ENCODE measurements at places on chromosomes 7 and 10. TPM values are rescaled to one million over a fixed set of nuclear protein-coding genes. Genes with fewer than 3 reads are reported as not detected.

SEMA4G gene
- 3.5 TPM for total RNA-seq

AFAP1L2 gene
- total RNA-seq: 13.3 TPM

ASB10 gene
- total RNA-seq: not detected

CYP26C1 gene
- 0.35 TPM for total RNA-seq

ANKRD7 gene
- 0.68 TPM for total RNA-seq

NSUN5 gene
- 23.3 TPM for total RNA-seq

FAM200A gene
- total RNA-seq: 4.3 TPM

MRLN gene
- not detected for total RNA-seq

PLAU gene
- 8.1 TPM for total RNA-seq

PDK4 gene
- total RNA-seq: 79.5 TPM

OSBPL3 gene
- total RNA-seq: 5.5 TPM

SAP25 gene
- total RNA-seq: 0.81 TPM

DNA sequence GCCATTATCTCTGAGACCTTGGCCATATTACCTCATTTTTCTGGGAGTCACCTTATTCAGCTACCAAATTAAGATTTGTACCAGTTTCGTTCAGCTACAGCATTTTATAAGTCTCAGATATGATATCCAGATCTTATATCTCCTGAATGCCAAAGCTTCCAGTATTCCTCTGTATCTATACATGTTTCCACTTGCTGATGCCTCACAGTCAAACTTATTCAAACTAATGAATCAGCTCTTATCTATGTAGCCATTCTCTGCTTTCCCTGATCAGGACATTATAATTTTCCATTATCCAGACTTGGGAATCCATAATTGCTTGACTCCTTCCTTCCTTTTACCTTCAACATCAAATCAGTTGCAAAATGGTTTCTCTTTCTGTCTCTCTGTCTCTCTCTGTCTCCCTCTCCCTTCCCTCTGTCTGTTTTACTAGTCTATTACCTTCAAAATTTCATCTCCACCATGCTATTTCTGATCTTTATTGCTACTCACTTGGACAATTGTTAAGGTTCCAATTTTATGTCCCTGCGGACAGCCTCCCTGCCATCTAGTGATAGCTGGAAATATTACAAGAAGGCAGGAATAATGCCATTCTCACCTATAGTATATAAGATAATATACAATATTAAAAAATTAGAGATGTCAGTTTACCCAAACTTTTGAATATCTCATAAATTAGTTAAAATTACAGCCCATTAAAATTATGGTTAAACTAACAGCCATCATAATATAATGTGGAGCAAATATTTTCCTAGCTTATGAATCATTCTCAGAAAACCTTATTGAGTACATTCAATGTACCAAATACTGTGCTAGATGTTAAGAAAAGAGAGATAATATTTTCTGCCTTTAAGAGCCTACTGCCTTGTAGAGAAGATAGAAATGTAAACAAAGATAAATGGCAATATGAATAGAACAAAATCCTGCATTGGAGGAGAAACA, 89.8 kb downstream of the PCLO start:
- no peak for DNase-seq

GRCh38 chr10:29146311-29147100, 142.4 kb upstream of the LYZL1 start:
- DNase-seq: no peak

- DNase-seq: no peak
Measured at GRCh38 chr7:136919820-136920219, 51.4 kb downstream of the CHRM2 start.

- no peak for DNase-seq
Measured at GRCh38 chr10:523925-524324, 165.5 kb downstream of the DIP2C start.

GRCh38 chr10:49115015-49115795, at the start of gene VSTM4:
Gene VSTM4, minus strand, starts transcription at chr10:49115522. Its CDS starts 37 bp downstream, at chr10:49115485.
- DNase-seq: no peak

- no peak for DNase-seq
Measured at GRCh38 chr7:73809467-73809951, 21.3 kb upstream of the CLDN4 start.

- DNase-seq: no peak
Measured at GRCh38 chr10:14667280-14667679, 107.4 kb downstream of the FAM107B start.

DNA sequence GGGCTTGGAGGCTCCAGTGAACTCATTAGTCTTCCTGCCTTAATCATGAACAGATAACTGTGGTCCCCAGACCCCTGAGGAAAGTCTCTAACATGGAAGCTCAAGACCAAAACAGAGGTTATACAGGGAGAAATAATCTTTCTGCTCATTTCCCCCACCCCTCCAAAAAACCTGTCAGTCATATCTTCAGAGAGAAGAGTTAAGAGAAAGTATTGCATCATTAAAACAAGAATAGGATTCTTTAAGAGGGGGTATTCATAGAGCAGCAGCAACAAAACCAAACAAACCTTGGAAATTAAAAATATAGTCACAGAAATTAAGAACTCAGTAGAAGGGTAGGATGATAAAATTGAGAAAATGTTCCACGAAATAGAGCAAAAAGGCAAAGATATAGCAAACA, 7.6 kb downstream of the CLEC2L start:
- DNase-seq: no peak

GRCh38 chr7:79458796-79459195, 5.3 kb upstream of the MAGI2 start:
- DNase-seq: no peak

DNA sequence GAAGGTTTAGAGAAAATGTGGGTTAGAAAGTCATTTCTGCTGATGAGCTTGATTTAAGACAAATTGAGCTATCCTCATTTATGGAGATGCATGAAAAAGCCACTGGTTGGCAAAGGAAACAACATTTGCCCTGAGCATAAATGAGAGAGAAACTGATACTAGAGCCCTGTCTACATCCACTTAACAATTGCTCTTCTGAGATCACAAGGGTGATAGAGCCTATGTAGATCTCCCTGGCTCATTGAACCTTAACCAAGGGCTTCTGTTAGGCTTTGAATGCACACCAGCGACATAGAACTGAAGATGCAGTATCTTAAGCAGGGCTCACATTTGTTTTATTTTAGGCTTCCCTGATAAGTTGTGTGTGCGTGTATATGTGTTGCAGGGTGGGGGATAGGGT, 35.0 kb downstream of the GPR141 start:
- no peak for DNase-seq

- no peak for DNase-seq
Measured at GRCh38 chr10:1136268-1136667, 80.1 kb downstream of the WDR37 start.

- DNase-seq: no peak
Measured at GRCh38 chr7:131501930-131502685, 54.3 kb downstream of the PODXL start.

DNA sequence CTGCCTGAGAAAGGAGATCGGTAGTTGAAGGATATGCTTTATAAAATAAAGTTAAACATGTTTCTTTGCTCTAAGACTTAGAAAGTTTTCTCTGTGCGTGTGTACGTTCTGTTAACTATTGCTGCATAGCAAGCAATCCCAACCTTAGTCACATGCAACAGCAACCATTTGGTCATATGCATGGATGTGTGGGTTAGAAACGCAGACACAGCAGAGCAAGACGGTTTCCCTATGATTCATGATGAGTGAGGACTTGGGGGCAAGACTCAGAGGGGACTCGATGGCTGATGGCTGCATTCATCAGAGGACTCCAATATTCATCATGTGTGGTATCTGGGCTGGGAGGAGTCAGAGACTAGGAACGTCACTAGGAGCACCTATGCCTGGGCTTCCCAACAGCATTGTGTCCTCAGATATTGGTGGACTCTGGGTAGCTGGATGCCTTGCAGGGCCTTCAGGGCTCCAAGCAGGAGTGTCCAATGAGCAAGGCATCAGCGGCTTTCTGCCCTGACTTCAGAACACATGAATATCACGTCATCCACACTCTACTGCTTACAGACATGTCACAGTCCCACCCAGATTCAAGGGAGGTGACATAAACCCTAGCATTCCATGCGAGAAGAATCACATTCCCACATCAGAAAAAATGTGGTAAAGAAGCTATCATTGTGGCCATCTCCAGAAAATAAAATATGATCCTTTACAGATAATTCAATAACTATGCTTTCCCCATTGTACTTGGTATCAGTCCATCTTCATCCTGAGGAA, 731.2 kb downstream of the TNS3 start:
- DNase-seq: no peak

GRCh38 chr10:130021383-130021950, 57.4 kb upstream of the EBF3 start:
- DNase-seq: no peak

- DNase-seq: no peak
Measured at GRCh38 chr10:43960135-43960415, 311.4 kb upstream of the ZNF32 start.

- DNase-seq: no peak
Measured at GRCh38 chr10:44843484-44843883, 67.7 kb upstream of the TMEM72 start.

- DNase-seq: peak; percentile 7
Measured at GRCh38 chr10:94403380-94404213, 1.3 kb downstream of the TBC1D12 start.

GRCh38 chr7:13856012-13856411, 133.5 kb downstream of the ETV1 start:
- DNase-seq: no peak

DNA sequence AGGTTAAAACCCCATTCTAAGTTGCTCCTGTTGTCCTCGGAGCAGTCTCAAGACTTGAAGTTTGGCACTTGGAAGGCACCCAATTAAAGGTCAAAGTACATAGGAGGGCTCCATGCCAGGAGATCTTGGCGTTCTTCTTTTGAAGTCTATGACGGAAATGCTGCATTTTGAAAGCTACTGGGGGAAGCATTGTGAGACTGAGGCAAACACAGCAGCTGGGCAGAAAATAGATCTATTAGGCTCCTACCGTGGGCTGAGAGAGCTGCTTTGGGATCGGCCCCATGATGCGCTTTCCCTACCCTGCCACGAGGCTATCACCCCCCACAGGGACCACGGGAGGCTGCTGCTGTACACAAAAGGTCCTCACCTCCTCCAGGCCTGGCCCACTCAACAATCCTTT, 20.0 kb downstream of the KIAA1549 start:
- DNase-seq: no peak

All from thoracic aorta (tissue), 2 donors.